HuH-7.5 (cell line): ENCODE measurements at places on chromosomes 7 and 10.

DNA sequence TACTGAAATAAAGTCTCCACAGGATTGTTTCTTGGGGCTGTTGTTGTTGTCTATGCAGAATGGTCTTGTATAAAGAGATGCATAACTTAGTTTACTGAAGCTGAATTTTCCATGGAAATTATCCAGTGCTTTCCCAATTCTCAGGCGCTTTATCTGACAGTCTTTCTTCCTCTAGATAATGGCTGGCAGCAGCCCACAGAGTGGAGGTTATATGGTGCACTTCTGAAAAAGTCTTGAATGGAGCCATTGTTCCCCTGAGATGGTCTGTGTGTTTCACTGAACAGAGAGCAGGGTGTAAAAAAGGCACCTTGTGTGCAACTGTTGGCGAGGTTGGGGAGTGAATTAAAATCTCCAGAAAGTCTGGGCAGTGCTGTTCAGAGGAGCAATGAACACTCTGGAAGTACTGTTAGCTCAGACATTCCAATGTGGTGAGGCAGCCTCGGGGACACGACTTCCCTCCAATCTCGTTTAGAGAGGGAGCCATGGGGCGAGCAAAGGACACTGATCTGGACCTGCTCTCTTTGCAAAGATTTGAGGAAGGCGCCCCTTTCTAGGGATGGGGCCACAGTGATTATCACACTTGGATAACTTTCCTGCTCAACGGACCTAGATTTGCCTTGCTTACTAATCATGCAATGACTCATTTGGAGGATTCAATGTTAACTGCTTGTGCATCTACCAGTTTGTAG lies 2.0 kb upstream of the PLCE1 start:
- peak; percentile 84 for DNase-seq

DNA sequence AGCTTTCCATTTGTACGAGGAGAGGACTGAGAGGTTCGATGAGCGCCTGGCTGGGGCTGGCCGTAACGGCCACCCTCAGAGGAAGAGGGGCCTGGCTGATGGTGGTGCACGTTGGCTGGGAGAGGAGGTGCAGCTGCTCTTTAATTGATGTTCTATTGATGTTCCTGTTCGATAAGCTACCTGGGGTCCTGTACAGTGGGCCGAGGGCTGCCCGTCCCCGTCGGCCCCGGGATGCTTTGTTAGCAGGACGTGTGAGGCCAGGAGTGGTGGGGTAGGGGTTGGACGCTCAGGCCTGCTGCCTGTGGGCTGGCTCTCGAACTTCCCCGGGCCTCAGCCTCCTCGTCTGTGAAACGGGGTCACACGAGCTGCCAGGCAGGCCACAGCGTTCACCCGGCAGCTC lies 25.4 kb downstream of the FAM20C start:
- no peak for DNase-seq

- DNase-seq = no peak
Observed at GRCh38 chr10:115022733-115023132, 70.4 kb upstream of the ATRNL1 start.

- no peak for DNase-seq
Observed at GRCh38 chr10:88067737-88068136, 204.3 kb downstream of the PTEN start.

- no peak for DNase-seq
Observed at GRCh38 chr7:6654842-6655610, 17.9 kb downstream of the ZNF316 start.

DNA sequence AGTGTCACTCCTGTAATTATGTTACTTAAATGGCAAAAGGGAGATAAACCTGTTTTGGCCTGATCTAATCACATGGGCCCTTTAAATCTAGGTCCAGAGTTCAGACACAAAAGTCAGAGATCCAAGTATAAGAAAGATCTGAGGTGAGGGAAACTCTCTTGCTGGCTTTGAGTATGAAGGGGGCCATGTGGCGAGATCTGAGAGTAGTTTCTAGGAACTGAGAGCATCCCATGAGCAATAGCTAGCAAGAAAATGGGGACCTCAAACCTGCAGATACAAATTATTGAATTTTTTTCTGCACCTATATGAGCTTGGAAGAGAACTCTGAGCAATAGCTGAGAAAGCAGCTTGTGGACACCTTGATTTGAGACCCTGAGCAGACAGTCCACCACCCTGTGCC lies 27.6 kb downstream of the ANKRD7 start:
- no peak for DNase-seq

- no peak for DNase-seq
Observed at GRCh38 chr10:77253147-77253545, 384.5 kb downstream of the KCNMA1 start.

DNA sequence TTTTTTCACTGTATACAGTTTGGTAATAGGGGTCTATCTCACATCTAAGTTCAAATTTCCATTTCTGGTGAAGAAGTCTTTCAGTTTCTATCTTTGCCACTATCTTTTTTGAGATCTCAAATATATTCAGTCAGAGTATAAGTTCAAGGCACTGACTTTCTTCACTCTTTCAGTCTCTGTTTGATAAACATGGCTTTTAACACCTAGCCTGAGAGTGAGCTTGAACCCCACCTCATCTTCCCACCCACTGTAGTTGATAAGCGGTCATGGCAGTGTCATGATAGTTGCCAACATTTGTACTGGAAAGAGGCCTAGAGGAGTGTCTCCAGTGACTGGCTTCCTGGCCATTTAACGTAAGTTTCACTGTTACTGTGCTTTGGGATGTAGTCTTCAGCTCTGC lies 41.2 kb upstream of the AGR3 start:
- DNase-seq = no peak

GRCh38 chr10:58334817-58335305 lies at the start of gene UBE2D1:
Gene UBE2D1, plus strand, starts transcription at chr10:58335006. Its CDS starts 196 bp downstream, at chr10:58335202.
- peak; percentile 54 for DNase-seq

DNA sequence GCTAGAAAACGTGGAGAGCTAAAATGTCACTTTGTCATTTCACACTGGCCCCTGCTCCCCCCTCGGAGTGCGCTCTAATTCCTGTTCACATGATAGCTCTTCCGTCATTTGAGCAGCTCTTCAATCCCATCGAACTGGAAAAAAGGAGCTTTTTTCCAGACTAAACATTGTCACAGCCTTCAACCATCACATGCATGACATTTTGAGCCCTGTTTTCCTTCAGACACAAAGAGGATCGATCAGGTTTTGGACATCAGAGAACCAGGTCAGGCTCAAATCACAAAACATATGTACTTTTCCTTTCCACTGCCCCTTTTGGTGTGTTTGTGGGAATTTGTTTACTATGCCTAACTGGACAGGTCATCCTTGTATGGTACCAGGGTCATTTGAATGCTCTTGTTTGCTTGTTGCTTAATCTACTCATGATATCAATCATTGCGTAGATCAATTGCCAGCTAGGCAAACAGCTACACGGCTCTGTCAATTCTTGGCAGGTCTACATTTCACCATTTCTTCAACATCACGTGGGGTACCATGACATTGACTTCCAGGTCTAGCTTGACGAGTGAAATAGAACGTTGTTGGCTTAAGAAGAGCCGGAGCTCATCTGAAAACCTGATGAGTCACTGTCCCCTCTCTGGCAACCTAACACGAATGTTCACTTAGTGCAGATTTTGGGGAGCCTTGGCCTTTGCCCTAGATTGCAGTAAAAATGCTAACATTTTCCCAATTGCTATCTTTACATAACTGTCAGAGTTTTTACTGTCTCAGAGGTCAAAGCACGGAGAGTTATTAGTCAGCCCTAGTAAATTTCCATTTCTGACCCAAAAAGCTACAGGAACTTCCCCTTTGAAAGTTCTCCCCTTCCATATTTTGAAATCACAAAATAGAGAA lies 87.3 kb downstream of the LYZL2 start:
- DNase-seq = peak; percentile 45

- no peak for DNase-seq
Observed at GRCh38 chr10:102511583-102512274, 8.0 kb downstream of the SUFU start.

- no peak for DNase-seq
Observed at GRCh38 chr10:130986846-130987245, 324.7 kb downstream of the TCERG1L start.

GRCh38 chr10:122730238-122730637 lies 30.6 kb upstream of the C10orf120 start:
- DNase-seq = no peak

- no peak for DNase-seq
Observed at GRCh38 chr10:122640921-122641320, 58.7 kb downstream of the C10orf120 start.

DNA sequence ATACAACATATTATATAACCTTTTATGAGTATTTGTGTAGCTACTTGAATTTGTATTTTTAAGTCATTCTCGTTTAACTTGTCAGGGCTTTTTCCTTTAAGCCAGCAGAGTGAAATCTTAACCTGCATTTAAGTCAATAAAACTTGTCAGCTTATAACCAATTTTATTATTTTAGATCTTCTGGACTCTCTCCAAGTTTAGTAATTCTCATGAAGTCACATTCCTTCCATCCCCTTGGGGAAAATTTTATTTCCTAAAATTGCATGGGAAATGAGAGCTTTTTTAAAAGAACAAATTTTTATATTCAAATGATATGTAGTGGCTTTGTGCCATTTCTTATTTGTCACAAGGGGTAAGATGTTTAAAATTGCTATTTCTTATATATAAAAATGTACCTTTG lies 74.0 kb downstream of the SEPTIN7 start:
- no peak for DNase-seq
